ENCODE measurements at places on chromosomes 7 and 10. TPM values are rescaled to one million over a fixed set of nuclear protein-coding genes. Genes with fewer than 3 reads are reported as not detected.

- DNase-seq = no peak
These were observed 44.7 kb downstream of the DNAJC12 start for GRCh38 chr10:67793313-67793712.

- DNase-seq = no peak
These were observed 55.1 kb downstream of the SDK1 start for GRCh38 chr7:3356173-3356572.

Gene PNLIPRP1
- total RNA-seq = not detected

- DNase-seq = no peak
These were observed 312.5 kb upstream of the SEMA3C start for GRCh38 chr7:81231301-81231838.

DNA sequence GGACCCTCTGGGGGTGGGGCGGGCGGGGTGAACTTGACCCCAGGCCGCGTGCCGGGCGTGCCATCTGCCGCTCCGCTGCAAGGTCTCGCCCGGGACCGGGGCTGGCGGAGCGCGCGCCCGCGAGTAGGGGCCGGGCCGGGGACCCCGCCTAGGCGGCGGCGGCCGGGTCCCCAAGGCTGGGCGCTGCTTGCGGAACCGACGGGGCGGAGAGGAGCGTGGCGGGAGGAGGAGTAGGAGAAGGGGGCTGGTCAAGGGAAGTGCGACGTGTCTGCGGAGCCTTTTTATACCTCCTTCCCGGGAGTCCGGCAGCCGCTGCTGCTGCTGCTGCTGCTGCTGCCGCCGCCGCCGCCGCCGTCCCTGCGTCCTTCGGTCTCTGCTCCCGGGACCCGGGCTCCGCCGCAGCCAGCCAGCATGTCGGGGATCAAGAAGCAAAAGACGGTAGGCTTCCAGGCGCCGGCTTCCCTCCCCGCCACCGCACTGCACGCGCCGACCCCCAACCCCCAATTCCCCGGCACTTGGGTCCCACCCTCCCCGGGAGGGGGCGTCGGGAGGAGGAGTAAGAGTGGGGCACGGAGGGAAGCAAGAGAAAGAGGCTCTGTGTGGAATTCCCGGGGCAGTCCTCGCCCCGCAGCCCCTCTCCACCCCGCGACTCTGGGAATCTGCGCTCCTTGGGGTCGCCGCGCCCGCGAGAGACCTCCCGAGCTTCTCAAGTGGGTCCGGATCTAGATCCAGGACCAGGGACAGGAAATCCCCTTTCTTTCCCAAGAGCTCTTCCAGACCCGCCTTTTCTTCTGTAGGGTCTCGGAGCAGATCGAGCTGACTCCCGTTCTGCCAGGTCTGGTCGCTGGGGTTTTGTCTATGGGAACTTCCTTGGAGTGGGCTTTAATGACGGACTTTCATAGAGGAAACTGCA lies at the start of gene PAPSS2:
TSS of gene PAPSS2 (plus strand) at position 308 of the 913 bp plus-strand sequence. CDS start at position 412, 104 bp downstream.
- no peak for DNase-seq

DNA sequence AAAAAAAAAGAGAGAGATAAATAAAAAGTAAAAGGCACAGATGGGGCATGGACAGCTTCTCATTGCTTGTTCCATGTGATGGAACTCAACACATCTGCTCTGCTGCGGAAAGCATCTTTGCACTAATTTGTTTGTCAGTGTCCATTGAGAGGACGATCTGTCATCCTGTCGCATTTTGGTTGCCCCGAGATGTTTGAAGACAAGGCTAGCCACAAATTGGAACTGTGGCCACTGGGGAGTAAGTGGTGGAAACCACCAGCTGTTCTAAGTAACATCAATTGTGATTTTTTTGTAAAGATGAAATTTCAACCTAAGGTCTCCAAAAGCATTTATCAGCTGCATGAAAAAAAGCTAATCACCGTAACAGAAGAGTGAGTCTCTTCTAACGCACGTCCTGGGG lies 312.7 kb downstream of the ADARB2 start:
- DNase-seq = no peak

DNA sequence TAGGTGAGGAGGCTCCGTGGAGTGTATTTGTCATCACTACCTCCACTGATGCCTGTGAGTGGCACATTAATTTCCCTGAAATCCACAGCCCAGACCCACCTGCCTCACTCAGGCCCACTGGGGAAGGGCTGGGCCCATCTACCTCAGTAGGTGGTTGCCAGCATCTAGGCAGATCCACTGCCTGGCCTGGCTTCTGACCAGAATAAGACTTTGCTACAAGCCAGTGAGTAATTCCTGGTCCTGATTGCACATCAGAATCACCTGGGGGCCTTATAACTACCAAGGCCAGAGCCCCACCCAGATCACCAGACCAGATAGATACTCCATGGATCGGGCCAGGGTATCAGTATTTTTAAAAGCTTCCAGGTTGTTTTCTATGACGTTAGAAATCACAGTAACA lies 37.5 kb upstream of the PLEKHA1 start:
- peak; percentile 5 for DNase-seq

GRCh38 chr10:5148678-5149032 lies 36.3 kb downstream of the AKR1C8 start:
- DNase-seq = no peak

DNA sequence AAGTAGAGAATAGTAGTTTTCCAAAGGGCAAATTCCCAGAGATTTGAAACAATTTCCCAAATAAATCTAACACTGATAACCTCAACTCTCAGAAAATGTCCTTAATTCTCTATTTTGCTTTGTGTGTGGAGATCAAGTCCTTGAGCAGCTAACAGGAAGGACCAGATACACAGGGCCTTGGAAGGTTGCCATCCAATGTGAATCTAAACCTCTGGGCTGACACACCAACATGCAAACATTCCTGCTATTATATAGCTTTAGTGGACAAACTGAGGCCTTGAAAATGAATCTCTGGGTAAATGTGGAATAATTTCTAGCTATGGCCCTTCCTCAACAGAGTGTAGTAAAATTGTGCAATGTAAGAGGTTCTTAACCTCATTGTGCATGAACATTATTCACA lies 44.1 kb upstream of the PARD3 start:
- no peak for DNase-seq

DNA sequence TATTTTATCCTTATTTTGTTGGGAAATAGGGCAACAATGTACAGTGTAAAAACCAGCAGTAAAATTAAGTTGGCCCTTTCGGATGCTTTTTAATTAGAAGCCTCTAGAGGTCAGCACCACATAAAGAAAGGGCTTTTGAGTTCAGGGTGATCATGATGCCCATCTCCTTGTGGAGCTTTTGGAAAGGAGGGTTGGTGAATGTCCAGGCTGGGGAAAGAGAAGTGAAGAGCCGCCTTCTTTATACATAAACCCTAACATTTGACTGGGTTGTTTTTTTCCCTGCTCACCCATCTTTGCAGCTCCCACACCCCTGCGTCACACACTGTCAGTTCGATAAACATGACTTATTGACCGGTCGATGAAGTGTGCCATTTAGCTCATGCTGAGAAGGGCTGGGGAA lies 29.8 kb downstream of the MTURN start:
- DNase-seq = no peak

DNA sequence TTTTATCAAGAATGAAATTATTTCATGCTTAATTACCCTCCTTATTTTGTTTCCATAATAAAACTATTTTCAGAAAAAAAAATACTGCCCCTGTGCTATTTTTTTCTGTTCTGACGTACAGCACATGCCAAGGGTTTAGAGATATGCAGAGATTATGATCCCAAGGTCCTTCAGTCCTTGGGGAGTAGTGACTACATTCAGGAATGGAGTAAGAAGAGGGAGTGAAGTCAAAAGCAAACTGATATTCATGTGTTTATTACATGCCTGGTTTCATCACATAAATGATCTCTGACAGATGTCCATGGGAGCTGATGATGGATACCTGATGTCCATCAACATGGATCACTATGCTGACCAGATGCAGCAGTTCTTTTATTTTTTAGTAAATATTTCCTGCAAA lies 17.2 kb downstream of the AKAP9 start:
- DNase-seq = no peak

- DNase-seq = no peak
These were observed 5.1 kb upstream of the TSPAN12 start for GRCh38 chr7:120862987-120863590.

Gene TAS2R41
- total RNA-seq = not detected

DNA sequence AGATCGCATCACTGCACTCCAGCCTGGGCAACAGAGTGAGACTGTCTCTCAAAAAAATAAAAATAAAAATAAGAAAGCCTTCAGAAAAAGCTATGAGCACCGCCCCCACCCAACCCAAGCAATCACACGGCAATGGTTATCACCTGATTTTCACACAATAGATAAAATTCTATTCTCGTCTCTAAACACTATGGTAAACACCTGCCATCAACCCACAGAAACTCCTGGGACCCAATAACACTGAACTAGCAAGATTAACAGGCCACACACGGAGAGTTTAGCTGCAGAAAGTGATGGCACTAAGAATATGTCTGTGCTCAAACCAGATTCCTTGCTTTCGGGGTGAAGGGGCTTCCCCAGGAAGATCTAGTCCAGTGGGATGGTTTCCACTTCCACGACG lies 173.8 kb downstream of the DIP2C start:
- no peak for DNase-seq

GRCh38 chr7:27201580-27202017 lies 1.7 kb upstream of the HOXA13 start:
- DNase-seq = no peak

DNA sequence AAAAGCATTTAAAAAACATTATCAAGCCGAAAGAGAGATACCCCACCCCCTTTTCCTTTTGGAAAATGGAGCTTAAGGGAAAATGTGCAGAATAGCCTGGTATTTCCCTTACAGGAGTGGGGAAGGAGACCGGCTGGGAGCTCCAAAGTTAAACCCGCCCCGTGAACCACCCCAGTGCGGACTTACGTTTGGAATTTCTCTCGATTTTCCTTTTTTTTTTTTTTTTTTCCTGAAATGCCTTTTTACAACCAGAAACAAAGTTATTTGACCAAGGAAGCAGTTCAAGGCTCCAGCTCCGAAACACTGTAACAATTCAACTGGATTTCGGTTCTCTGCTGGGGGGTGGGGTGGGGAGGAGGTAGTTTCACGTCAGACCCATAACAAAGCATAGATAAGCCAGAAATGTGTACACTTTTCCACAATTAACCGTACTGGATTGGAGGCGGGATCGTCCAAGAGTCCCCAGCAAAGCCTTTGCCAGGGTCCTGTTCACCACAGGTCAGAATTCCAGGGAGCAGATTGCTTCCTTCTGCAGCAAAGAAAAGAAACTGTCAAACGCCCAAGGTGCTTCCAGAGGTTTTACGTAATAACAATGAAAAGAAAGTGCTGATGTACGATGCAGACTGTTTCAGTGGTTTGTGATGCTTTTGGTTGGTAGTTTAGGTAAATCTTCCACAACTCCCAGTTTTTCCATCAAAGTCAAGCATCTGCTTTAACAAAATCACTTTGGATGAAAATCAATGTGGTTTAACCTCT lies 6.7 kb downstream of the SKIDA1 start:
- DNase-seq = no peak

DNA sequence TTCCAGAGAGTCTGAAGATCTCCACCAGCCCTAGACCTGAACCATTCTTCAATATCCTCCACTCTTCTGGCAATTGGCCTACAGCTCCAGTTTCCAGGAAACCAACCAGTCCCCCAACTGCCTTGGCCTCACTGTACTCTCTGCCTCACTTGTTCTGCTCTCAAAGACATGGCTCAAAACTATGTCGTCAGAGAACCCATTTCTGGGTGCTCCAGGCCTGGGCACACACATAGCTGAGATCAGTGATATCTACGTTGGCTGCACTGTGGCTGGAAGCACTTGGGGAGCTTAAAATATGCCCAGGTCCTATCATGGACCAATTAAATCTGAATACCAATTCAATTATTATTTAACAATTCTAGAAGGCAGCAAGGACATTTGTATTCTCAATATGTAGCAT lies 93.1 kb downstream of the COBL start:
- DNase-seq = no peak

Gene NPTX2
- total RNA-seq = not detected

Gene ZNF107
- 17.8 TPM for total RNA-seq

GRCh38 chr7:155269766-155270585 lies 27.7 kb upstream of the INSIG1 start:
- DNase-seq = no peak

DNA sequence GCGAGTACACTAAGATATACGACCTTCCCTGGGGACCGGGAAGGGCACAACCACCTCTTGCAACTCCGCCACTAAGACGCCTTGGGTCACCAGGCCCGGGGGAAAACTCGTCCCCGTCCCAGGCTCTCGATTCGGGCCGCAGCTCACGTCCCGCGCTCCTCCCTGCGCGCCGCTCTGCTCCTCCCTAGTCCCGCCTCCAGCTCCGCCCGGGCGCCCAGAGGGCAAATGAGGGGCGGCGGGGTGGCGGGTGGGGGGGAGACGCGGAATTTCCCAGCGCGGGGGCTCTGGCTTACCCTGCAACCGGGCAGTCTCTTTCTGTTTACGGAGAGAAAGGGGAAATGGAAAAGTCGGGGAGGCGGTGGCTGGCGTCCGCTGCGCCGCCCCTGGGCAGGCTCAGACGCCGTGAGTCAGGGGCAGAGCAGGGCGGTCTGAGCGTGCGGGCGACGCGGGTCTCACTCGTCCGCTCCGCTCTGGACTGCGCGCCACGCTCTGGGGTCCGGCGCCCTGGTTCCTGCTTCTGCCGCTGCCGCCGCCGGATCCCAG lies at the start of gene MAP3K8:
TSS of gene MAP3K8 (plus strand) at position 455 of the 543 bp plus-strand sequence. CDS start 4,755 bp downstream, outside the sequence.
- peak; percentile 90 for DNase-seq

- no peak for DNase-seq
These were observed 183.1 kb upstream of the YAE1 start for GRCh38 chr7:39383136-39383535.

GRCh38 chr10:127267442-127267841 lies 71.1 kb upstream of the INSYN2A start:
- no peak for DNase-seq

DNA sequence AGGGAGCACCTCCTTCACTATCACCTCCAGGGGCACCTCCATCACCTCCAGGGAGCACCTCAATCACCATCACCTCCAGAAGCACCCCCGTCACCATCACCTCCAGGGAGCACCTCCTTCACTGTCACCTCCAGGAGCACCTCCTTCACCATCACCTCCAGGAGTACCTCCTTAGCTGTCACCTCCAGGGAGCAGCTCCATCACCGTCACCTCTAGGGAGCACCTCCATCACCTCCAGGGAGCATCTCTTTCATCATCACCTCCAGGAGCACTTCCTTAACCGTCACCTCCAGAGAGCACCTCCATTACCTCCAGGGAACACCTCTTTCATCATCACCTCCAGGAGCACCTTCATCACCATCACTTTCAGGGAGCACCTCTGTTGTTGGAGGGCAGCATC lies 103.0 kb downstream of the DNAJB6 start:
- DNase-seq = peak; percentile 31

DNA sequence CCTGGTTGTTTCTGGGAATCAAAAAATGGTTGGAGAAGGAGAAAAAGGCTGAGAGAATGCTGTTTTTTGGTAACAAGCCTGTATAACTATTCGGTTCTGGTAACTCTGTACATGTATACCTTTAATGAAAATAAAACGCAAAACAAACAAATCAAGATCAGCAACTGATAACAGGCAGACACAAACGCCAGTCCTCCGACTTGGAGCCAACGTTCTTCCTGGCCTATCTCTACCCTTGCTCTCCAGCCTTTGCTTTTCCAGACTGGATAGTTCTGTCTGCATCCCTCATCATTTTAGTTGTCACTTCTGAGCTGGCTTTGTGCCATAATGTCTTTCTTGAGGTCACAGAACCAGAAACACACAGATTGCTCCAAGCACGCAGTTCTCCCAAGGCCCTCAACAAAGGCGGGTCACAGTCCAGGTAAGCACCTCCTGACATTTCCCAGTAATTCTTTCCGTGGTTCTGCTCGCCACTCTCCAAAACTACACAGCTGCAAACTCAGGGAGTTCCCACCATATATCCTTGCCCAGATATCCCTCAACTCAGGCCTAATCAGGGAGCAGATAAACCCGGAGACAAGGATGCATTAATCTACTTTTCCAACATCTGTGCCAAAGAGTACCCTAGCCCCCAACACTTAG lies 20.2 kb downstream of the HIP1 start:
- DNase-seq = no peak
